GM23248 (cell line): ENCODE measurements at places on chromosomes 2 and 18. TPM values are rescaled to one million over a fixed set of nuclear protein-coding genes. Genes with fewer than 3 reads are reported as not detected.

- peak; percentile 70 for DNase-seq
These were observed 34.4 kb downstream of the ITGA6 start for GRCh38 chr2:172461591-172462372.

The COL6A3 gene
- 1,362 and 1,653 TPM in 2 replicates for total RNA-seq

DNA sequence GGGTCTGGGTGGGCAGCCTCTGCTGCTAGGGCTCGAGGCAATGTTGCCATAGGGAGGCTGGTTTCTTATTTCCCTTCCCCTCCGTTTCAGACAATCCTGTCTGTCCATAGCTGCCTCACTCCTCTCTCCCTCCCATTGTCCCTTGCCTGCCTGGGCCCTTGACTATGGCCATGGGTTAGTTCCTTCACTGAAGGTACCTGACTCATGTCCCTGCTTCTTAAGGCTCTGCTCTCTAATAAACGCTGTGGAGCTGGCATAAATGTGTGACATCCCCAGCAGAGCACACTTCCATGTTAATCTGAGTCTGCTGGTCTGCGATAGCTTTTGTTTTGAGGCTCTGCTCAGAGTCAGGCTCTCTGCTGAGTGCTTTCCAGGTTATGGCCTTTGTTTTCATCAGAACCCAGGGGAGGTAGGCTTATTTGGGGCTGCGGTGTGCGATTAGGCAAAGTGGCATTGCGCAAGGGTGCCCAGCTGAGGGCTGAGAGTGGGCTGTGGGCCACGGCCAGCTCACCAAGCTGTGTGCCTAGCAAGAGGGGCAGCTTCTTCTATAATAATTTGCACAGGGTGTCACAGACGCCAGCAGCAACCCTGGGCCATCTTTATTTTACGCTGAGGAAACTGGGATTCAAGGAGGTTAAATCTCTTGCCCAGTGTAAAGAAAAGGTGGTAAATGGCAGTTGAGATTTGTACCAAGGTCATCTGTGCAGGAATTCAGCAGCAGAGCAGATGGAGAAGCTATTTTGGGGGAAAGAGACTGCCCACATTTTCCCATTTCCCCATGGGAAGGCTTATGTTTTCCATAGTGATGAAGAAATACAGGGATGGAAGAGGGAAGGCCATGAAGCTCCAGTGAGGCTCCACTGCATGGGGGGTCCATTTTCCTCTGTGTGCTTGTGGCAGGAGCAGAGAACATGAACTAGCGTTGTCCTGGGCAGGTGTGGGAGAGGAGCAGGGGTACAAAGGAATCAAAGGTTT is 25.6 kb downstream of the MRPL33 start:
- DNase-seq = no peak

GRCh38 chr2:18777250-18777812 is 188.0 kb upstream of the NT5C1B start:
- no peak for DNase-seq

GRCh38 chr2:154425994-154426393 is 272.5 kb upstream of the KCNJ3 start:
- no peak for DNase-seq

- DNase-seq = peak; percentile 83
These were observed 142.0 kb upstream of the UNC80 start for GRCh38 chr2:209629597-209629996.

- DNase-seq = no peak
These were observed 27.8 kb downstream of the CACNB4 start for GRCh38 chr2:152071092-152071491.

- DNase-seq = peak; percentile 21
These were observed 33.3 kb downstream of the BMP10 start for GRCh38 chr2:68837861-68838341.

The LDAH gene
- 27.6 and 42.1 TPM in 2 replicates for total RNA-seq

DNA sequence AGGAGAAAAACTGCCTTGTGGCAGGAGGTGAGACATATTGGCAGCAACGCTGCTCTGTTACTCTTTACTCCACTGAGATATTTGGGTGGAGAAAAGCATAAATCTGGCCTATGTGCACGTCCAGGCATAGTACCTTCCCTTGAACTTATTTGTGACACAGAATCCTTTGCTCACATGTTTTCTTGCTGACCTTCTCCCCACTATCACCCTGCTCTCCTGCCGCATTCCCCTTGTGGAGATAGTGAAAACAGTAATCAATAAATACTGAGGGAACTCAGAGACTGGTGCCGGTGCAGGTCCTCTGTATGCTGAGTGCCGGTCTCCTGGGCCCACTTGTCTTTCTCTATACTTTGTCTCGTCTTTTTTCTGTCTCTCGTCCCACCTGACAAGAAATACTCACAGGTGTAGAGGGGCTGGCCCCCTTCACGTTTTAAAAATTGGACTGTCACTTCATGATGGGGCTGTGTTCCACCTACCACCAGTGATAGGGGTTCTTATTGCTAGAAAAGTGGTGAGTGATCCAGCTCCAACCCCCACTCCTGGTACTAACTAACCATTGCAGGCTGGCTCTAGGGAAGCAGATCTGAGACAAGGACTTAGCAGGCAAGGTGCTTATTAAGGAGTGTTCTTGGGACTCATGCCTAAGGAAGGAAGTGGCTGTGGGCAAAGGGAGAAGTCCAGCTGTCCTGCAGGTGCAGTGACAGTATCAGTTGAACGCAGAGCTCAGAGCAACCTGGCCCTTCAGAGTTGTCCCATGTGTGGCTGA is 51.7 kb downstream of the LONRF2 start:
- DNase-seq = no peak

- no peak for DNase-seq
These were observed 6.5 kb downstream of the POU3F3 start for GRCh38 chr2:104860451-104860790.

DNA sequence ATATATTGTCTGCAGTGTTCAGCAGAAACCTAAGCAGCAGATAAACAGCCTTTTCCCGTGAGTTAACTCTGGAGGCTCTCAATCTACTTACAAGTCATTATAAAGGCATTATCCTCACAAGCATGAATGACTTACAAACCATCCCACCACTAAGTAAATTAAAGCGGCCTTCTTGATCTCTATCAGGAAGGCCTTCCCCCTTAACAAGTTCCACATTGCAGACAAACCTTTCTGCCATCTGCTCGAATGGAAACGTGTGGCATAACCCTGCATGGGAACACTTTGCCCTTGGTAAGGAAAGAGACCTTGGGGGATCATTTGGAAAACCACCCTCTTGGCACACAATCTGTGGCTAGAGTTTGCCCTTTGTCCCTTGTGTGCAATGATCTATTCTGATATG is 199.5 kb downstream of the OSR1 start:
- DNase-seq = no peak

The PIEZO2 gene
- total RNA-seq = 1.1 and 1.5 TPM in 2 replicates

- DNase-seq = no peak
These were observed 202.4 kb upstream of the AGAP1 start for GRCh38 chr2:235291461-235291860.

GRCh38 chr2:170973225-170973491 is 44.1 kb downstream of the GORASP2 start:
- no peak for DNase-seq

GRCh38 chr2:8537562-8538155 is 144.2 kb upstream of the ID2 start:
- no peak for DNase-seq

- DNase-seq = no peak
These were observed 539 bp downstream of the CYP27A1 start for GRCh38 chr2:218782528-218782844.

DNA sequence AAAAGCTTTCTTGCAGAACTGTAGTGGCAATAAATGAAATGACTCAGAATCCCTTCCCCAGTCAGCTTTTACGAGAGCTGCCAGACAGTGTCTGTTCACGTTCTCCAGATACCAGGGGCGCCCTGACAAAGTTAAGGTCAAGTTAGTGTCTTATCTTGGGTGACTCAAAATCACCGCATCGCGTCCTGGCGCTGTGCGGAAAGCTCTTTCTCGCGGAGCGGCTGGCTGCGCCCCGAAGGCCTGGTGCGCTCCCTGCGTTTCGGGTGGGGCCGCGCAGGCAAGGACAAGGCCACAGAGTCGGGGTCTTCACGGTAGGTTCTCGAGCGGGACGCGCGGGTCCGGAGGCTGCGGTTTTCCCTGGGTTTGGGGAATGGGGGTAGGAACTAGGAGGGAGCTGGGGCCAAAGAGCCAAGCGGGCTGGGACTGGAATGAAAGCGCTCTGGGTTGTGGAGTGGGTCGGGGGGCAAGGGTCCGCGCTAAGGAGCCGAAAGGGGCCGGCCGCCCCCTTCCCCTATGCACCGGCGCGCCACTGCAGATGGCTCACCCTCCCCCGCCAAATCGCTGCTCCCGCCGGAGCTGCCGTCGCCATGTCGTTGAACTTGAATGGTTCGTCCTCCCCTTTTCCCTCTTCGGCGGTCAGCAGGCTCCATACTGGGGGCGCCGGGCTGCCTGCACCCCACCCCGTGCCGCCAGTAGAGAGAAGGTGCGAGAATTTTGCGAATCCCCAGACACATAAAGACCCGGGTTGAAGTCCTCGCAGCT is 2.6 kb upstream of the HOXD11 start:
- peak; percentile 85 for DNase-seq

- no peak for DNase-seq
These were observed 66.5 kb upstream of the CTNNA2 start for GRCh38 chr2:79446313-79446712.

DNA sequence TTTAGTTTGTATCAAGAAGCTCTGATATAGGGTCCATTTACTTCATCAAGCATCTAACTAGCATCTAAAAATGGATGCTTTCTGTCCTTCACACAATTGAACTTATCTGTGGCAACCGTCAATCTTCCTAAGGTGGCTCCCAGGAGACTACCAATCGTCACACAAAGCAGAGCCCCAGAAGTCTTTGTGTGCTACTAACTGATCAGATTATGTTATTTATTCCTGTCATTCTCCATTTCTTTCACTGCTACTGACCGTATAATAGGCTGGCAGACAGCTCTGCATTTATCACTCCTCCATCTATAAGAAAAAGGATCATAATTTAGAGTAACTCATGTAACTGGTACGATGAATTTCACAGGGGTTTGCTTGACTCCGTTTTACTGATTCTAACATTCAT is 585.0 kb upstream of the NXPH2 start:
- no peak for DNase-seq

- peak; percentile 30 for DNase-seq
These were observed 31.2 kb upstream of the EN1 start for GRCh38 chr2:118878531-118879149.
